Prostate gland (tissue), 2 donors: ENCODE measurements at places on chromosomes 3 and 15.

DNA sequence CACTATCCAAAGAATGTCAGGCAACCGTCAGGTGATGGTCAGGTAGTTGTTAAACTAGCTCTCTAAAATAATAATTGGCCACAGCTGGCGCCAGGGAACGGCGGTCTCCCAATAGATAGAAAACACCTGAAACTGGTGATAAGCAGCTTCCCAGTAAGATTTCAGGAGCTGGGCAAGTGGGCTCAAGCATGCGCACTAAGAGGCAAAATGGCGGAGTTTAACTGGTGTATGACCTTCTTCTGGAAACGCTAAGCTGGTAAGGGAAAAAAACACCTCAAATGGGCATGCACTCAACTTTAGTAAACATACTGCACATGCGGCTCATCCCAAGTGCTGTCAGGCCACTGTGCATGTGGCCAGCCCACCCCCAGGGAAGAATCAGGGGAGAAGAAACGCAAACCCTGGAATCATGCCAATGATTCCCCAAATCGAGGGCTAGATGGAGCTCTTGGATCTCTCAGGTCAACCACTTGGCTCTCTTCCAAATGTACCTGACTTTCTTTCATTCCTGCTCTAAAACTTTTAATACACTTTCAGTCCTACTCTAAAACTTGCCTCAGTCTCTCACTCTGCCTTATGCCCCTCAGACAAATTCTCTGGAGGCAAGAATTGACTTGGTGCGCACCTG lies 195.0 kb downstream of the ZNF621 start:
- no peaks in the 10 kb centered on the region for H3K27me3 ChIP-seq
- no peaks in the 10 kb centered on the region for H3K4me1 ChIP-seq
- DNase-seq = peak; percentile 65
- H3K4me3 ChIP-seq = no peak overlapping the region
- H3K27ac ChIP-seq = no peak overlapping the region

- DNase-seq = peak; percentile 39
- no peaks in the 10 kb centered on the region for H3K36me3 ChIP-seq
- no peaks in the 10 kb centered on the region for H3K27me3 ChIP-seq
- no peaks in the 10 kb centered on the region for H3K4me1 ChIP-seq
- H3K4me3 ChIP-seq = no peak overlapping the region
- no peak overlapping the region for H3K27ac ChIP-seq
These were observed 27.9 kb upstream of the FAM174B start for GRCh38 chr15:92683511-92683834.

GRCh38 chr15:65318870-65319356 lies 14.4 kb downstream of the RNU5B-1 start:
- no peak overlapping the region for H3K27ac ChIP-seq
- H3K4me3 ChIP-seq = no peak overlapping the region
- H3K27me3 ChIP-seq = no peaks in the 10 kb centered on the region
- no peaks in the 10 kb centered on the region for H3K4me1 ChIP-seq
- peak; percentile 71 for DNase-seq
- no peaks in the 10 kb centered on the region for H3K36me3 ChIP-seq

- no peak for DNase-seq
- H3K27ac ChIP-seq = no peak overlapping the region
- H3K4me3 ChIP-seq = no peak overlapping the region
- no peaks in the 10 kb centered on the region for H3K27me3 ChIP-seq
- no peaks in the 10 kb centered on the region for H3K4me1 ChIP-seq
These were observed 421.1 kb downstream of the PLOD2 start for GRCh38 chr3:145739926-145740325.

DNA sequence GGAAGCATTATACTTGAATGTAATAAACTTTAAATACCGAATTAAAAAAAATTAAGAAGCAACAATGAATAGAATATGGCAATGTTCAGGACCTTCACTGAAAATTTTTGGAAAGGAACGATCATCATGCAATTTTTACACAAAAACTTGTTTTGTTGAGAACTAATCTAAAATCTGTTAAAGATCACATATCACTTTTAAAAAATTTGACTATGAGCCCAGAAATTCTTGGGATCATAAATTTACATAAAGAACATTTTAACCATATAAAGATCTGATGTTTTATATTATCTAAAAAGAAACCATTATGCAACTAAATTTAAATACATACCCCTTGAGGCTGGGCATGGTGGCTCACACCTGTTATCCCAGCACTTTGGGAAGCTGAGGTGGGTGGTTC lies 76.2 kb upstream of the MELTF start:
- H3K27ac ChIP-seq = no peak overlapping the region
- no peaks in the 10 kb centered on the region for H3K27me3 ChIP-seq
- no peaks in the 10 kb centered on the region for H3K4me1 ChIP-seq
- no peak overlapping the region for H3K4me3 ChIP-seq

DNA sequence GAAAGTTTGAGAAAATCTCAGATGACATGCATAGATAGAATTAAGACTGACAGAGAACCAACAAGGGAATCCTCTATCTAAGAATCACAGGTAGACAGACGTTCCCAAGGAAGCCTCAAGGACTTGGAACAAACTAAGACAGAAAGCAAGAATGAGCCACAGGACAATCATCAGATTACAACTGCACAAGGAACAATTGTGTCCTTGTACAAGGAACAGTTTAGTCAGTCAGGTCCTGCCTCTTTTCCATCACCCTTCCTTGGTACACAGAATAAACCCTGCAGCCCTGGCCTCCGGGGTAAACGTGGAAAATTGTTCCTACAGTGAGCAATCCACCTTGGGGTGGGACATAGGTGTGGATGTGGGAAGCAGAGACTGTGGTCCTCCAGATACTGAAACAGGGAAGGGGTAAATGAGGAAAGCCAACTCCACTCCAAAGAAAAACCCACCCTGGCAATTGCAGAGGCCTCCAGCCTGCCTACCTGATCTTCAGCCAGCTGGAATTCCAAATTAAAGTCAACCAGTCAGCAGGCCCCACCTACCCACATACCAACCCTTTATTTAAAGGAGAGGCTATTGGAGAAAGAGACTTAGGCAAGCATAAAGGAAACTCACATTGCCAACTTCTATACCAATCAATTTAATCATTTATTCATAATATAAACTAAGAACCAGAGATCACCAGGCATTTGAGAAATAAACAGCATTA lies 73.4 kb downstream of the ULK4 start:
- H3K4me1 ChIP-seq = no peaks in the 10 kb centered on the region
- no peak overlapping the region for H3K27ac ChIP-seq
- H3K27me3 ChIP-seq = no peaks in the 10 kb centered on the region
- H3K36me3 ChIP-seq = no peaks in the 10 kb centered on the region
- DNase-seq = no peak
- H3K4me3 ChIP-seq = no peak overlapping the region

DNA sequence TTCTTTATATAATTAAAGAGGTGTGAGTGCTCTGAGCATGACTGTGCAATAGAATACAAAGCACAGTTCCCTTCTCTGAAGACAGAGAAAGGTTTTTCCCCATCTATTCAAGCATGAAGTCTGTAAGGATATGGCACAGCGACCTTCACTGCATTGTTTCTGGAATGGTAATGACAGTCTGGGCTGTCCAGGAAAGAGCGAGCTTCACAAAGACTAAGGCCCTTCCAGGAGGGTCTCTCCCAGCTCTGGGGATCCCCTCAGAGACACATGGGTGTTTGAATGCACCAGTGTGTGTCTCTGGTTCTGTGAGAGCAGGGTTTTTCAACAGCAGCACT lies 179.9 kb upstream of the NR2E3 start:
- no peak overlapping the region for H3K27ac ChIP-seq
- H3K27me3 ChIP-seq = no peaks in the 10 kb centered on the region
- H3K36me3 ChIP-seq = no peaks in the 10 kb centered on the region
- peaks cover 3% of the 10 kb centered on the region for H3K4me1 ChIP-seq
- no peak for DNase-seq

DNA sequence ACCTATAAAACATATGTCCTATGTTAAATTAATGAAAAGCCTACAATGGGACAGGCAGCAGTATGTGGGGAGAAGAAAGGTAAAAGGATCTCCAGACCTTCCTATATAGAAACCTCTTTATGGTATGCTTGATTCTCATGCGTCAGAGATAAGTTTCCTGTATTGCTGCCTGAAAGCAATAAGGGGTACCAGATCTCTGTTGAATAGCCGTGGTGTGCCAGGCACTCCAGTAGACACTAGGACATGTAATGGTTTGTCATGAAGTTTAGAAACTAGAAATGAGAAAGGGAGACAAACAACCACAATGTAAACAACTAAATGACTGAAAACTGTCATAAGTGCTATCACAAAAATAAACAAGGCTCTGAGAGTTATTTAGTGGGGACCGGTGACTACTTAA lies 168.1 kb downstream of the EFHB start:
- H3K36me3 ChIP-seq = no peaks in the 10 kb centered on the region
- no peak for DNase-seq
- no peak overlapping the region for H3K4me3 ChIP-seq
- H3K27ac ChIP-seq = no peak overlapping the region
- H3K4me1 ChIP-seq = no peaks in the 10 kb centered on the region

- no peaks in the 10 kb centered on the region for H3K4me1 ChIP-seq
- H3K36me3 ChIP-seq = no peaks in the 10 kb centered on the region
- no peaks in the 10 kb centered on the region for H3K27me3 ChIP-seq
- no peak overlapping the region for H3K27ac ChIP-seq
These were observed 141.5 kb upstream of the BFSP2 start for GRCh38 chr3:133258358-133258757.

- no peaks in the 10 kb centered on the region for H3K27me3 ChIP-seq
- H3K4me3 ChIP-seq = no peak overlapping the region
- H3K4me1 ChIP-seq = no peaks in the 10 kb centered on the region
- H3K36me3 ChIP-seq = no peaks in the 10 kb centered on the region
- no peak overlapping the region for H3K27ac ChIP-seq
These were observed 417.4 kb downstream of the MECOM start for GRCh38 chr3:169246158-169246557.

GRCh38 chr15:33310481-33311311 lies at the start of gene RYR3:
Gene RYR3 (plus strand): TSS chr15:33310967. CDS start chr15:33311046, 79 bp downstream.
- no peak within 1 kb of the TSS for H3K27ac ChIP-seq
- DNase-seq = no peak
- H3K27me3 ChIP-seq = peaks cover 13% of the 10 kb centered on the region
- no peaks in the 10 kb centered on the region for H3K36me3 ChIP-seq

GRCh38 chr3:149657926-149658743 lies at the start of gene WWTR1:
Gene WWTR1 (minus strand): TSS chr3:149658025. CDS start chr3:149657306, 719 bp downstream.
- peak; percentile 98 for DNase-seq
- no peaks in the 10 kb centered on the region for H3K36me3 ChIP-seq
- H3K27me3 ChIP-seq = no peaks in the 10 kb centered on the region
- no peaks in the 10 kb centered on the region for H3K4me1 ChIP-seq
- peak within 1 kb of the TSS; percentile 99 for H3K27ac ChIP-seq

- H3K27ac ChIP-seq = no peak overlapping the region
- no peak for DNase-seq
- no peaks in the 10 kb centered on the region for H3K36me3 ChIP-seq
- no peak overlapping the region for H3K4me3 ChIP-seq
- H3K4me1 ChIP-seq = no peaks in the 10 kb centered on the region
- no peaks in the 10 kb centered on the region for H3K27me3 ChIP-seq
These were observed 33.6 kb downstream of the GPR171 start for GRCh38 chr3:151169262-151169947.

DNA sequence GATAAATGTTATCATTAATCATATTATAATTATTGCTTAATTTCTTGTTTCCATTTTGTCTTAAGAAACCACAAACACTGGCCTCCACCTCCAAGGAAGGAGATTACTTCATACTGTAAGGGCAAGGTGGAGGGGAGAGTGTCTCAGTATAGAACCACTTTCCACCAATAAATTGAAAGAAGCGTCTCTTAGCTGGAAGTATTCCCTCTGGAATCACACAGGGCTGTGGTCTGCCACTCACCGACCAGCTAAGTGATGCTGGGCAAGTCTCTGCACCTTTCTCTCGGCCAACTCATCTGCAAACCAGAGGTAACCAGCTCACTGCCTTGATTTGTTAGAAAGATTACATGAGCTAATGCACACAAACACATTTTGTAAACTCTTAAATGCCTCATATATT lies 63.1 kb downstream of the EIF4E3 start:
- H3K27ac ChIP-seq = no peak overlapping the region
- H3K36me3 ChIP-seq = no peaks in the 10 kb centered on the region
- H3K4me1 ChIP-seq = no peaks in the 10 kb centered on the region
- no peak overlapping the region for H3K4me3 ChIP-seq

- DNase-seq = no peak
- no peaks in the 10 kb centered on the region for H3K4me1 ChIP-seq
- no peaks in the 10 kb centered on the region for H3K27me3 ChIP-seq
- H3K27ac ChIP-seq = no peak overlapping the region
These were observed 41.6 kb upstream of the STRIT1 start for GRCh38 chr3:155334914-155335723.

DNA sequence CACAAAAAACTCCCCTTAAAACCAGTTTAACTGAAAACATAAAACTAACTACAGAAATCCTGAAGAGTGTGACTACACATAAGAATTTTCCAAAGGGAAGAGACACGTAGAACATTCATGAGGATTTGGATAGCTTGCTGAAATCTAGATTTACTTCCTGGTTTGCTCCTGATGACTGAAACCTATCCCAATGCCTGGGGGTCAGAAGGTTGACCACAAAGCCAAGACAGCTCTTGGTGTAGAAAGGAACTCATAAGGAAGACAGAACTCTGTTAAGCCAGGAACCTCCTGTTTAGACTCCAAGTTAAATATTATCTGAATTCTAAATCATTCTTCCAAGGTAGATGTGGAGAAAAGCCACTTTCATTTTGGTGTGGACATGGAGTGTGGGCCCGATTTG lies 92.8 kb downstream of the TFG start:
- no peak overlapping the region for H3K27ac ChIP-seq
- no peaks in the 10 kb centered on the region for H3K36me3 ChIP-seq
- no peaks in the 10 kb centered on the region for H3K27me3 ChIP-seq
- H3K4me3 ChIP-seq = no peak overlapping the region
- H3K4me1 ChIP-seq = no peaks in the 10 kb centered on the region

DNA sequence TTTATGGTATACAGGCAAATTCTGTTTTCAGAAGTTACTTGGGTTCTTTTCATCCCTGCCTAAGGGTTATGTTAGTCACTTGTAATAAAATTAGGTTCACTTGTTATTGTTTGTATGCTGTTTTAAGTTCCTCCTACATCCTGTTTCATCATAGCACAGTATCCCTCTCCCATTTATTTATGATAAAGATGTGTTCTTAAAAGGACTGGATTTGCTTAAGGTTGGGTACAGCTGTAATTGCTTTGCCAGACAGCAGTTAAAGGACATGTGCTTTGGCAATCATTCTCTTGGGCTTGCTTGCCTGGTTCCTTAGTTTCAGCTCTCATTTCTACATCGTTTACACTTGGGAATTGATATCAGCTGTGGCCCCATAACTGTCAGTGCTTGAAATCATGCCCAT lies 11.7 kb downstream of the ATP2C1 start:
- H3K27me3 ChIP-seq = no peaks in the 10 kb centered on the region
- H3K4me3 ChIP-seq = no peak overlapping the region
- peak overlapping the region; percentile 57 for H3K27ac ChIP-seq
- H3K4me1 ChIP-seq = no peaks in the 10 kb centered on the region

GRCh38 chr3:106963442-106963841 lies 413.8 kb upstream of the CCDC54 start:
- peaks cover 6% of the 10 kb centered on the region for H3K4me1 ChIP-seq
- no peak overlapping the region for H3K4me3 ChIP-seq
- H3K27ac ChIP-seq = no peak overlapping the region
- no peaks in the 10 kb centered on the region for H3K27me3 ChIP-seq
- no peaks in the 10 kb centered on the region for H3K36me3 ChIP-seq

- DNase-seq = peak; percentile 16
- no peak overlapping the region for H3K27ac ChIP-seq
- peak overlapping the region; percentile 2 for H3K4me3 ChIP-seq
- no peaks in the 10 kb centered on the region for H3K36me3 ChIP-seq
These were observed 178.3 kb downstream of the UACA start for GRCh38 chr15:70584838-70585706.

GRCh38 chr3:185115371-185115770 lies 37.5 kb downstream of the C3orf70 start:
- DNase-seq = no peak
- H3K4me3 ChIP-seq = no peak overlapping the region
